ENCODE measurements at places on chromosomes 13 and 19.

- H3K4me1 ChIP-seq = peaks cover 8% of the 10 kb centered on the region
- peaks cover 7% of the 10 kb centered on the region for H3K27me3 ChIP-seq
- H3K27ac ChIP-seq = peak overlapping the region; percentile 8
- no peak for DNase-seq
- H3K4me3 ChIP-seq = no peak overlapping the region
Measured at GRCh38 chr19:30061223-30062064, 119.4 kb downstream of the URI1 start.

- no peak overlapping the region for H3K4me3 ChIP-seq
- no peak overlapping the region for H3K27ac ChIP-seq
- DNase-seq = peak; percentile 61
- H3K4me1 ChIP-seq = peaks cover 15% of the 10 kb centered on the region
Measured at GRCh38 chr13:27481766-27482165, 31.4 kb upstream of the MTIF3 start.

DNA sequence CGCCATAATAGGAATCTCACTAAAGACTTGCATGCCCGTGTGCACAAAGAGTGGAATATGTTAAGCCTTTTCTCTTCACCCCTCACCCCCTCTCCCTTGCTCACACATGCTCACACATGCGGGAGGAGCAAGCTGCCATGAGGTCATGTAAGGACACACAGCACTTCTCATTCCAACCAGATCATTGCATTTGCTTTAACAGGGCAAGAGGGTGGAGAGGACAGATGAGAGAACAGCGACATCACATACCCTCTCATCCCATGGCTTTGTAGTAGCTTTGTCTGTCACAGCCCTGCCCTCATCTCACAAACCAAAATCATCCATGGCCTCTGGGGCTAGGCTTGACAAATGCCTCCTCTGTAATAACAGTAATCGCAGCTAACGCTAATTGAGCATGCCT, 145.6 kb upstream of the FRY start:
- H3K27ac ChIP-seq = no peak overlapping the region
- no peaks in the 10 kb centered on the region for H3K4me1 ChIP-seq
- no peak overlapping the region for H3K4me3 ChIP-seq

GRCh38 chr19:31054430-31054829, 294.8 kb downstream of the TSHZ3 start:
- no peak overlapping the region for H3K4me3 ChIP-seq
- DNase-seq = peak; percentile 23
- H3K27ac ChIP-seq = no peak overlapping the region
- H3K36me3 ChIP-seq = no peaks in the 10 kb centered on the region

DNA sequence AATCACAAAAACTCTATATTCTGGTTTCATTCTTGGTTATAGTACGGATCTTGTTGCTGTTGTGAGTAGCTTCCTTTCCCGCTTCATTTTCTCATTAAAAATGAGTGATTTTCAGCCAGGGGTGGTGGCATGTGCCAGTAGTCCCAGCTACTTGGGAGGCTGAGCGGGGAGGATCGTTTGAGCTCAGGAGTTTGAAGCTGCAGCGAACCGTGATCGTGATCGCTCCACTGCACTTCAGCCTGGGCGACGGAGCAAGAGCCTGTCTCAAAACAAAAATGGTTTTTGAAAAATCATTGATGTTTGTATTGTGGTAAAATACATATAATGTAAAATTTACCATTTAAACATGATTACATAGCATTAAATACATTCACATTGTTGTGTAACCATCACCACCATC, 71.6 kb upstream of the TM9SF2 start:
- peaks cover 2% of the 10 kb centered on the region for H3K4me1 ChIP-seq
- no peak overlapping the region for H3K27ac ChIP-seq
- no peak overlapping the region for H3K4me3 ChIP-seq
- peaks cover 17% of the 10 kb centered on the region for H3K27me3 ChIP-seq
- no peak for DNase-seq
- H3K36me3 ChIP-seq = no peaks in the 10 kb centered on the region

Measured in progenitor cell of endocrine pancreas (in vitro differentiated cells).